ENCODE measurements at places on chromosomes 7 and 10. TPM values are rescaled to one million over a fixed set of nuclear protein-coding genes. Genes with fewer than 3 reads are reported as not detected.

The TRIL gene
- total RNA-seq = not detected

The CUL1 gene
- total RNA-seq = 55.7 TPM

The WEE2 gene
- total RNA-seq = not detected

The NPC1L1 gene
- 0.06 TPM for total RNA-seq

The NEURL1 gene
- total RNA-seq = 0.50 TPM

The ZCCHC24 gene
- 4.0 TPM for total RNA-seq

The HIPK2 gene
- 44.2 TPM for total RNA-seq

The TRIP6 gene
- 58.6 TPM for total RNA-seq

The LYZL2 gene
- total RNA-seq = not detected

The GPR15LG gene
- not detected for total RNA-seq

The HABP2 gene
- 0.12 TPM for total RNA-seq

The GALNT17 gene
- not detected for total RNA-seq

The ARHGEF35 gene
- 0.34 TPM for total RNA-seq

The PDSS1 gene
- total RNA-seq = 14.6 TPM

The STAG3 gene
- total RNA-seq = 0.40 TPM

The LRIT1 gene
- not detected for total RNA-seq

The TMEM236 gene
- total RNA-seq = 0.09 TPM

The KIAA1217 gene
- total RNA-seq = 1.9 TPM

The LRRC18 gene
- not detected for total RNA-seq

The DLX5 gene
- not detected for total RNA-seq

The TRIM74 gene
- not detected for total RNA-seq

The PRPS1L1 gene
- not detected for total RNA-seq

The PRKAR2B gene
- total RNA-seq = 2.9 TPM

The NYAP1 gene
- 4.2 TPM for total RNA-seq

The CYP2C19 gene
- total RNA-seq = not detected

The PON1 gene
- total RNA-seq = 1.0 TPM

The CARD11 gene
- total RNA-seq = 1.3 TPM

The PPP1R17 gene
- not detected for total RNA-seq

The ANKRD1 gene
- 41.9 TPM for total RNA-seq

The NPSR1 gene
- total RNA-seq = not detected

The RBM33 gene
- 26.8 TPM for total RNA-seq

The SKIDA1 gene
- total RNA-seq = 1.1 TPM

The PPP1R9A gene
- total RNA-seq = 3.3 TPM

The UPK3BL1 gene
- 10.2 TPM for total RNA-seq

The ST8SIA6 gene
- total RNA-seq = not detected

The PTER gene
- 13.9 TPM for total RNA-seq

The TMEM229A gene
- not detected for total RNA-seq

The CYP3A7 gene
- total RNA-seq = not detected

The TRPV5 gene
- not detected for total RNA-seq

The CPA2 gene
- total RNA-seq = not detected

The OR6B1 gene
- not detected for total RNA-seq

The LRRD1 gene
- total RNA-seq = not detected

The FAS gene
- total RNA-seq = 31.9 TPM

The C10orf62 gene
- not detected for total RNA-seq

The TSPAN12 gene
- total RNA-seq = 0.52 TPM

The GIMAP4 gene
- not detected for total RNA-seq

The LAMB1 gene
- total RNA-seq = 107 TPM

The RPEL1 gene
- total RNA-seq = not detected

The NRP1 gene
- 93.9 TPM for total RNA-seq

The COL1A2 gene
- total RNA-seq = not detected

The C7orf57 gene
- total RNA-seq = 0.20 TPM

The COL17A1 gene
- total RNA-seq = 1.9 TPM

The ZNF487 gene
- 3.2 TPM for total RNA-seq

The GPR158 gene
- 0.04 TPM for total RNA-seq

The GPR26 gene
- not detected for total RNA-seq

The MET gene
- total RNA-seq = 91.6 TPM

The TCAF2 gene
- total RNA-seq = 0.75 TPM

The CFAP46 gene
- total RNA-seq = 1.5 TPM

All from A549 treated with ZK216348 at 1 μM for 4 hours (cell line).